ENCODE measurements at places on chromosomes 7 and 10.

- DNase-seq = no peak
Measured at GRCh38 chr10:66629996-66630395, 295.8 kb upstream of the LRRTM3 start.

- DNase-seq = no peak
Measured at GRCh38 chr10:29420744-29421143, 131.9 kb downstream of the LYZL1 start.

GRCh38 chr7:137818036-137818435 lies 28.7 kb downstream of the DGKI start:
- no peak for DNase-seq

- no peak for DNase-seq
Measured at GRCh38 chr7:79785556-79785955, 332.1 kb upstream of the MAGI2 start.

DNA sequence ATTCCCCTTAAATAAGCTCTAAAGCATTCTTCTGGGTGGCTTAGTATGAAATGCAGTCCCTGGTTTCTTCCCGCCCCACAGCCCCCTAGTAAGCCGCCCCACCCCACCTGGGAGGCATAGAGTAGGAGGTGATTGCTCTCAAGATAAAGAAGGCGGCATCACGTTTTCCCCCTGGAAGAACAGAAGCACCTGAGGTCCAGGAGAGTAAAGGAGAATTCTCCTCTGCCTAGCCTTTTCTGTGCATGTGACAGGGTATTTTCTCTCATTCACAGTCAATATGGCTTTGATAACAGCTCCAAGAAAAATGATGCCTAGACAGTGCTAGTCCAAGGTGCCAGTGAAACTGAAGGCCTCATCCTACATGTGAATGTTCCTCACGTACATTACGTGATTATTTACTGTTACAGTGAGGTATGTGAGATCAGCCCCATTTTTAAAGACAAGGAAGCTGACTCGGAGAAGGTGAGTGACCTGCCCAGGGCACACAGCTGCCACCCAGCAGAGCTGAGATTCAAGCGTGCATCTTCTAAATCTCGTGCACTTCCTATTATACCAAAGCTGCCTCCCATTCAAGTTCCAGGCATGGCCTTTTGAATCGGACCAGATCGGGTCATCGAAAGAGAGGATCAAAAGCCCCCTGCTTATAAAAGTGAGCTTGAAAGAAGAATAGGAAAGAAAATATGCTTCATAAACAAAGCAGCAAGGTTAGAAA lies 59.4 kb downstream of the FAM171A1 start:
- no peak for DNase-seq

- DNase-seq = peak; percentile 3
Measured at GRCh38 chr10:21083861-21084260, 186.8 kb upstream of the NEBL start.

DNA sequence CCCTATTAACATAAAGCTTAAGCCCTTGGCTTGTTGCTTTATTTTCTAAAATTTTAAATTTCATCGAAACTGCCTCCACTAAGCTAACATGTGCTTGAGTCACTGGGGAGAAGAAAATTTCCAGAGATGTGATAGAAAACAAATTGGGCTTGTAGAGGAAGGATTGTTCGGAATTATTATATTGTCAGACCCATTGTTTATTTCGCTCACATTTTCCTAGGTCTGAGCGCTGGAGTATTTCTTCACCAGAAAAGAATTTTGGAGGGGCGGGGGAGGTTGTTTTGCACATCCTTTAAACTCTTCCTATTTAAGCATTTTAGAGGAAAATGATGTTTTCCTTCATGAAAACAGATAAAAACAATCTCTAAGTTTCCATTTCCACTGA lies 29.1 kb downstream of the CELF2 start:
- DNase-seq = no peak

DNA sequence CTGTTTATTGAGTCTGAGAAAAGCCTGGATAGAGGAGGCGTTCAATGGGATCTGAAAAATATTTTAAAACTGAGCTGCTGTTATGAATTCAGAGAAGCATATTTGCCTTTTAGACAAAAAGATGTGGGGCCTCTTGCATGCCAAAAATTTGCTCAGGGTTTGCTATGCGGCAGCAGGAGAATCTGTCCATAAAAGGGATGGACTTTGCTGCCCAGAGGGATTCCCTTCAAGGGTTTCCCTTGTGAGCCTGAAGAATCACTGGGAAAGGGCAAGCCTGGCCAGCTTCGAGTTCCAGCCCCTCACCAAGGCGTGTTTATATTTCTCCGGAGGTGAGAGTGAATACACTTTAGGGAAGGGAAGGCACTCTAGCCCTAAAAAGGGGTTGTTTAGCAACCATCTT lies 55.5 kb upstream of the CALD1 start:
- no peak for DNase-seq

GRCh38 chr7:144670218-144670617 lies 165.6 kb downstream of the TPK1 start:
- no peak for DNase-seq

DNA sequence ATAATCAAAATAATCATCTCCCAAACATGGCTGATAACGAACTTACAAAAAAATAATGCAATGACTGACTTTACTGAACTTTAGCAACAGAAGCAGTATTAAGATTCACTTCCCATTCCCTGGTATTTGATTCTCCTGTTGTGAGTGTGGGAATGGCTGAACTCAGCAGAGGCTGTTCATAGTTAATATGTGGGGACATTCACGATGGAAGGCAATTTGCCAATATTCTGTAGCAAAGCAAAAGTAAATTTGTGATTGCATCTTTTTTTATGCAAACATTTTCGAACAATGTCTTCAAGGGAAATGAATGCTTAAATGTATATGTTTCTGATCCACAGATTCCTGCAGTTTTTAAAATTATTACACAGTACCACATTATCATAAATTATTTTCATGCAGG lies 431.7 kb upstream of the KLF6 start:
- no peak for DNase-seq

DNA sequence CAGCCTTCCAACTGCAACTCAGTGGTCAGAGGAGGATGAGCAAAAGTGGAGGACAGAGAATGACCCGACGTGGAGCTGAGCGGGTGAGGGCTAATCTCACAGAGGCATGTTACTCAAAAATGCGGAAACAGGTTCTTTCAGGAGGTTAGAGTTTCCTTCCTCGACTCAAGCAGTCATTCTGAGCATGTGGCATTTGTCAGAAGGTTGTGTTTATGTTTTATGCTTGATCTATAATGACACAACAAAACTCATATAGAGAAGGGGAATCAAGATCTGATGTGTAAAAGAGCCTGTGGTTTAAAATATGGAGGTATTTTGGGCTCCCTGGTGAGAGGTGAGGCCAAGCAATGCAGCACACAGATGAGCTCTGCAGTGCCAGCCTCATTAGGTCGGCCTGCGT lies 311.4 kb downstream of the ADARB2 start:
- no peak for DNase-seq

DNA sequence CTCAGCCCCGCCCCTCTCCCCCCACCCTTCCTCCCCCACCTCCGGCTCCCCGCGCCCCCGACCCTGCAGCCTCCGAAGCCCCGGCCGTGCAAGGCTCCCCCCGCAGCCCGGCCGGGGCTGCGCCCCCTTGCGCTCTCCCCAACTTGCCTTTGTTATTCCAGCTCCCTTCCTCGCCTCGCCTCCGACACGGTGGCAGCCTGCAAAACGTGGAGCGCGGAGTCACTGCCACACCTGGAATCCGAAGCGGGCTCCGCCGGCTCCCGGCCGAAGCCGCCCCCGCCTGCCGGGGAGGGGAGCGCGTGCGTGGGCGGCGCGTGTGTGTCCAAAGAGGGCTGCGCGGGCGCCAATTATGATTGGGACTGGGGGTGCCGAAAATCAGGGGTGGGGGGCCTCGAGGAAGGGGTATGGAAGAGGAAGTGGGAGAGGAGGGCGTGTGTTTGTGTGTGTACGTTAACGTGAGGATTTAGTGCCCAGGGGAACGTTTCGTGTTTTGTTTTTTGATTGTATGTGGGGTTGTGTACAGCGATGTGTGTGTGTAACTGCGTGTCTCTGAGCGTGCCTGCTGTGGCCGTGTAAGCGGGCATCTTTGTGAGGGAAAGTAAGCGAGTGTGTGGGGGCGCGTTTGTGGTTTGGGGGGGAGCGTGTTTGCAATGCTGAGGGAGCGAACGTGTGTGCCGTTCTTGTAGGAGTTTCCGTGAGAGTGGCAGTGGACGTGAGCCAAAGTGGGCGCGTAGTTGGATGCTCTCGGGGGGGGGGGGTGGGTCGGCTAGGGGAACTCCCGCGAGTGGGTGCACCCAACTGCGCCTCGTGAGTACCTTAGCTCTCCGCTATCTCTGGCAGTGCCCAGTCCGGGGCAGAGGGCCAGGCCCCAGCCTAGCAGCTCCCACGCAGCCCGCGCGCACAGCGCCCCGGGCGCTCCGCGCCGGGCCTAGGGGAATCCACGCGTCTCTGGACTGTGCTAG lies 1.2 kb upstream of the ZMIZ1 start:
- peak; percentile 71 for DNase-seq

DNA sequence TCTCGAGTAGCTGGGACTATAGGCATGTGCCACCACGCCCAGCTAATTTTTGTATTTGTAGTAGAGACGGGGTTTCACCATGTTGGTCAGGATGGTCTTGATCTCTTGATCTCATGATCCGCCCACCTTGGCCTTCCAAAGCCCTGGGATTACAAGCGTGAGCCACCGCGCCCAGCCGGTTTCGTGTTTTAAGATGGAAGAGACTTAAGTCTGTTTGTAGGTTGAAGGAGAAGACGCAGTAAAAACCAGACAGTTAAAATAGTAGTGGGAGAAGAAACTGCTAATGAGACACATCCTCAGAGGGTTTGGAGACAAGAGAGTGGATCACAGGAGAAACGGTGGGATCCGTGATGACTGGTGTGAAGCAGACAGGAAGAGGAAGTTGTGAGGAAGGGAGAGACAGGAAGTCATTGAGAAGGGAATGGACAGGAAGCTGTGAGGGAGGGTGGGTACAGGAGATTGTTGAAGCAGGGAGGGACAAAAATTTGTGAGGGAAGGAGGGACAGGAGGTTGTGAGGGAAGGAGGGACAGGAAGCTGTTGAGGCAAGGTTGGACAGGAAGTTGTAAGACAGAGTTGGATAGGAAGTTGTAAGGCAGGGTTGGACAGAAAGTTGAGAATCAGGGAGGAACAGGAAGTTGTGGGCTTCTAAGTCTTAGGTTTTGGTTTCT lies 115.5 kb downstream of the WDFY4 start:
- DNase-seq = no peak

DNA sequence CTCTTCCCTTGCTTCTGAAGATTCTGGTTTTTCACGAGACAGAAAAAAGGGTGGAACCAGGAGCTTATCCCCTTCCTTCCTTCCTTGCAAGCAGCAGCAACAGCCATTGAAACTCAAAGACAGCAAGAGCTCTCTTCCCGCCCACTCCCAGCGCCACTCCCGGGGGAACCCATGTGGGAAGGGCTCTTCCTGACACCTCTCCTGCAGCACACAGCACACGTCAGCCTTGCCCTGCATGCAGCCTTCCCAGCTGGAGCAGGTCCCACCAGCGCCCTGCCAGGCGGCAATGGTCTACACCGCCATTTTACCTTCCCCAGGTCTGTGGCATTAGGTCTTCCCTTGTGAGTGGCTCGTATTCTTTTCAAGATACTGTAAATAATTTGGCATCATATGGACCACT lies 161.8 kb downstream of the MGMT start:
- DNase-seq = no peak

GRCh38 chr7:20831451-20831850 lies 44.8 kb upstream of the SP8 start:
- DNase-seq = no peak

DNA sequence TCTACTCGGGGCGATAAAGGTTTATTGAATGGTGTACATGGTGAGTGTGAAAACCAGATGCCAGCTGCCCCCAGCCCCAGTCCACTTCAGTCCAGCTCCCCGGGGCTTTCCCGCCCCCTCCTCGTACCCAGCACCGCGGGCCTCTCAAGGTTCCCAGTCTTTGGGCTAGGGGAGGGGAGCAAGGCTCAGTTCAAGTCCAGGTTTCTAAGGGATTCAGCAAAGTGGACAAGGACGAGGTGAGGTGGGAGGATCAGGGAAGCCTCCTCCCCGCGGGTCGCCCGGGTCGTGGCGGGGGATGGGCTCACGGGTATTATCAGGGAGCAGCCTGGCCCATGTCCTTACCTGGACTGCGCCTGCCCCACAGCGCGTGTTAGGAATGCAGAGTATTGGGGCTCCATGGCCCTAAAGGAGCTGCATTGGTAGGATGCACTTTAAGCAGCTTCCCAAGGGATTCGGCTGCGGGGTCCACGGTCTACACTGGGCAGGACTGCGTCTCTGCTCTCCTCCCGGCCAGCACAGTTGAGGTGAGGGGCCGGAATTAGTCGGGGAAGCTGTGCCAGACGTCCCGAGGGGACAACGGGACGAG lies 541 bp upstream of the PFKFB3 start:
- no peak for DNase-seq

- DNase-seq = no peak
Measured at GRCh38 chr10:128160297-128160711, 34.1 kb upstream of the MKI67 start.

DNA sequence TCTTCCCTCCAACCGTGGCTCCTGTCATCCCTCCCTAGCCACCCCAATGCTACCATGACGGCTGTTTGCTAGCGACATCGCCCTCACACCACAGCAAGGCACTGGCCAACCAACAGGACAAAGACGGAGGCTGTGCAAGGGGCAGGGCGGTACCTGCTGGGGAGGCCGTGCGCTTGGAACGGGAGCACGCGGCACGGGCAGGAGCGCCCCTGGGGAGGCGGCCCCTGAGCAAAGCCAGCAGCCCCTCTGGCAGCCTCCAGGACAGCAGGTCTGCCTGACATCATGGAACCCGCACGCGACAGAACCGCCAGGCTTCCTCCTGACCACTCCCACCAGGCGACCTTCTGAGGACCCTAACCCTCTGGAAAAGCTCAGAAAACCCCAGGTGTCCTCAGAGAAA lies 12.7 kb downstream of the MAD1L1 start:
- no peak for DNase-seq

DNA sequence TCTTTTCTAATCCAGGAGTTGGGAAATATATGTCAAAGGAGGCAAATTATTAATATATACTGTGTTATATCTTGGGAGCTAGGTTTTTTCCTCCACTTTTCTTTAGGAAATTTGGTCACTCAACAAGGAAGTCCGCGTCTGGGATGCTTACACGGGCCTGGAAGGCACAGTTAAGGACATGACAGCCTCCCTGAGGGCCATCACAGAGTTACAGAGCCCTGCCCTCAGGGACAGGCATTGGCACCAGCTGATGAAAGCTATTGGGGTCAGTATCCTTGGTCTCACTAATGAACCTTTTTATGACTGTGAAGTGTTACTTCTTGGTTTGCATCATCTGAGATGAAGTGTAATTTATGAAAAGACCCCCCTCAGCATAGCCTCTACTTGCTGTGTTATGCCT lies 74.7 kb downstream of the DNAH11 start:
- no peak for DNase-seq

GRCh38 chr7:150974468-150975391 lies 3.4 kb downstream of the KCNH2 start:
- no peak for DNase-seq

GRCh38 chr7:41809940-41810576 lies 107.2 kb upstream of the INHBA start:
- no peak for DNase-seq

- no peak for DNase-seq
Measured at GRCh38 chr7:137687556-137688265, 159.1 kb downstream of the DGKI start.
